ENCODE measurements at places on chromosomes 3 and 15.

GRCh38 chr3:134486577-134487041 is 752 bp downstream of the CEP63 start:
- DNase-seq: no peak

GRCh38 chr15:45448066-45448915 is 69.9 kb upstream of the GATM start:
- DNase-seq: no peak

GRCh38 chr3:51819151-51819550 is 40.1 kb upstream of the IQCF6 start:
- DNase-seq: no peak

DNA sequence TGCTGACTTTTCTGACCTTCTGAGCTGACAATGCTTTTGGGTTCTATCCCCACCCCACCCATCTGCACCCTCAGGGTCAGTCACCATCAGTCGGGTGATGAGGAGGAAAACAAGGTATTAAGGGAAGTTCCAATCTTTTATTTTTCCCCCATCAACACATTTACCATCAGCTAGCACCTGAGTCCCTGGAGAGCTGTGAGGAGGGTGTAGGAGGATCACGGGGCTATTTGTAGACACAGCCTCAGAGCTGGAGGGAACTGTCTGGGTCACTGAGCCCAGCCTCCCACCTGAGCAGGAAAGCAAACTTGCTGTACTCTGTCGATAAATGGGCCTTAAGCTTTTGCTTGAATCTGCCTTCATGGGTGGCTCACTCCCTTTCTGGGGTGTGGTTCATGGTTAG is 24.8 kb upstream of the ZFAND6 start:
- no peak for DNase-seq
